ENCODE measurements at places on chromosomes 3 and 15.

- DNase-seq: peak; percentile 59
Observed at GRCh38 chr3:39147711-39148434, 5.5 kb downstream of the CSRNP1 start.

DNA sequence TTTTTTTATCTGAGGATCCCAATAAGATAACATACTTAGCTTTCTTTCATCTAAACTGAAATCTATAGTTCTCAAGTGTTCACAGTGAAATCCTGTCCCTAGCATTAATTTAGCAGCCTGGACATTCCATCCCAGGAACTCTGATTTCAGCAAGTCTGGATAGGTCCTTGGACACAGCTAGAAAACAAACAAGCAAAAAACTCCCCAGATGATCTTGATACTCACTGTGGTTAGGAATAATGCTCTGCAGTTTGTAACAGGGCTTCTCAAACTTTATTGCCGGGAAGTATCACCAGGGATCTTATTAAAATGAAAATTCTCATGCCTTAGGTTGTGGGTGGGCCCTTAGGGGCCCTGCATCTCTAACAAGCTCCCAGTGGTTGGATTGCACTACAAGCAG lies 24.3 kb downstream of the THBS1 start:
- DNase-seq: no peak

- DNase-seq: no peak
Observed at GRCh38 chr3:68088216-68088615, 433.8 kb upstream of the SUCLG2 start.

GRCh38 chr15:69947394-69947793 lies 150.3 kb downstream of the TLE3 start:
- DNase-seq: no peak

GRCh38 chr3:179402963-179403362 lies 48.3 kb downstream of the GNB4 start:
- no peak for DNase-seq

GRCh38 chr3:100927775-100928174 lies 65.4 kb downstream of the ABI3BP start:
- peak; percentile 19 for DNase-seq

GRCh38 chr15:98083203-98083910 lies 122.9 kb downstream of the ARRDC4 start:
- no peak for DNase-seq

DNA sequence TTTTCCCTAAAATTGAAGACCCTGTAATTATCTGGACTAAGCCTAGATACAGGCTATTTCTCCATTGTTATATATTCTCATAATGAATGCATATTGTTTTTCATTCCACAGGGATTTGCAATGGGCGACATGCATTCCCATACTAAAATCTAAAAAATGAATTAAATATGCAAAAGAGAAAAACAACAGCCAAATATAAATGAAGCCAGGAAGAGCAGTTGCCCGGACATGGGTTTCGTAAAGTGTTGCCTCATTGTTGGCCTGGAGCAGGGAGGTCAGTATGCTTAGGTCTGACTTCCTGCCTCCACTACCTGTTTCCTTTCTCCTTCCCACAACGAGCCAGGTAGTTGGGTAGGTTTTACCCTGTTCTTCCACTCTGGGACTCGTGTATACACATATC lies 27.1 kb upstream of the SLCO3A1 start:
- DNase-seq: no peak

DNA sequence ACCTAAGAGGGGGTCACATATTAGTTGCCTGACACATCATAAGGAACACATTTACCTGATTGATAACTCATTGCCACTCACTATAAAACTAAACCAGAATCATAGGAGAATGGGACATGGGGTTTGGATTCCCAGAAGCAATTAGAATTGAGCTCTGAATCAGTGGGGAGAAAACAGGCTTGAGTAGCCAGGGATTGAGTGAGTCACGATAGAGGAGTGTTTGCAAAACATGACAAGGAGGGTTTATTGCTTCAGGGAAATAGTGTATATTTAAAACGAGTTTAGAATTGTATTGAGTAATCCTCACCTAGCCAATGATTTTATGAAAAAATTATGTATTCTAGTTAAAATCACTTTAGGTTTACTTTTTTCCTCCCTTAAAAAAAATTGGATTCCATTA lies 101.1 kb upstream of the THRB start:
- DNase-seq: peak; percentile 66

GRCh38 chr3:135929670-135930069 lies 35.9 kb upstream of the PPP2R3A start:
- DNase-seq: peak; percentile 32

- DNase-seq: no peak
Observed at GRCh38 chr3:122520861-122521260, 6.1 kb upstream of the KPNA1 start.

DNA sequence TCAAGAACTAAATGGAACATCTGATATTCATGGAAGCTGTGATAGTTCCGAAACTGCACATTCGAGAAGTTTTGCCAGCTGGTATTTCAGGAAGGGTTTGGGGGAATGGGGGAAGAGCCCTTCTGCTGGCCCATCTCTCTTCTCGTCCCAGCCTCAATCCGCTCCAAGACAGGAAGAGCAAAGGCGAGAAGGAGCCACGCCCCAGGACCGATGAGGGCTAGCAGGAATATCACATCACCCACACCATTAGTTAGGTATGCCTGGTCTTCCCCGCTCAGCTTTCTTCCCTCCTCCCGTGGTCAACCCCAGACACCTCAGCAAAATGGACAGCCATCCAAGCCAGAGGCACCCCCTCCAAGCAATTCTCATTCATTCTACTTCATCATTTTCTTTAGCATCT lies 14.9 kb upstream of the PCSK6 start:
- no peak for DNase-seq

- DNase-seq: no peak
Observed at GRCh38 chr15:81299630-81300273, 24.2 kb downstream of the STARD5 start.

- peak; percentile 58 for DNase-seq
Observed at GRCh38 chr15:64017591-64018163, 28.6 kb downstream of the DAPK2 start.

- DNase-seq: peak; percentile 14
Observed at GRCh38 chr3:33187368-33187634, 31.3 kb downstream of the SUSD5 start.

DNA sequence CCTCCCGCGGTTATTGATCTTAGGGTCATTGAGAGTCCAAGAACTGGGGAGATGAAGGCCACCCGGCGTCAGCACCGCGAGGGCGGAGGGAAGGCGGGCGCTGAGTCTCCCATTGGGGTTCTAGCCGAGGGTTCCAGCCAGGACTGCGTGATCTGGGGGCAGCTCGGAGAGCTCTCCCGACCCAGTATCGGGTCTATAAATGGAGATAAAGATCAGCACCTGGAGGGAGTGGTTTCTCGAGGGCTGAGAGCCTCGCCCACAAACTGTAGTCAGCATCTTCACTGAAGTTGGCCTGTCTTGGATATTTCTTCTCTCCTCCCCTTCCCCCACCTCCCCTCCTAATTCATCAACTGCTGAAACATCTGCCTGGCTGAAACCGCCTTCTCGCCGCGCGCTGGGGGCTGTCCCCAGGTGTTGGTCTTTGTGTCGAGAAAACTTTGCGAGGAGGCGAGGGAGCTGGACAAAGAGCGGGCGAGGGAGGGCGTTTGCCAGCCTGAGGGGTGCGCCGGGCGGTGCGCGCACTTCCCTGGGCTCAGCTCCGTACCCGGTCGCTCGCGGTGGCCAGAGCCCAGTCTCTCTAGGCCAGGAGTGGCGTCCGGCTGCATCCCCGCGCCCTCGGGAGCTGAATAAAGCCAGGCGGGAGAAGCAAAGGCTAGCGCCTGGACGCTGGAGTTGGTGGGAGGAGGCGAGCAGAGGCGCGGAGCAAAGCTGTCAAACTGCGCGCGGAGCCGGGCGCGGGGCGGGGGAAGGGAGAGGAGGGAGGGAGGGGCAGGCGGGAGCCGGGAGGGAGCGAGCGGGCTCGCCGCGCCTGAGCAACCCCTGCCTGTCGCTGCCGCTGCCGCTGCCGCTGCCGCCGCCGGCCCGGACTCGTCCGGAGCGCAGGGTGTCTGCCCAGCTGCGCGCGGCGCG lies at the start of gene ST8SIA2:
Gene ST8SIA2 (plus strand): TSS at position 811 of the 909 bp plus-strand sequence. CDS start 184 bp downstream, outside the sequence.
- DNase-seq: peak; percentile 49

DNA sequence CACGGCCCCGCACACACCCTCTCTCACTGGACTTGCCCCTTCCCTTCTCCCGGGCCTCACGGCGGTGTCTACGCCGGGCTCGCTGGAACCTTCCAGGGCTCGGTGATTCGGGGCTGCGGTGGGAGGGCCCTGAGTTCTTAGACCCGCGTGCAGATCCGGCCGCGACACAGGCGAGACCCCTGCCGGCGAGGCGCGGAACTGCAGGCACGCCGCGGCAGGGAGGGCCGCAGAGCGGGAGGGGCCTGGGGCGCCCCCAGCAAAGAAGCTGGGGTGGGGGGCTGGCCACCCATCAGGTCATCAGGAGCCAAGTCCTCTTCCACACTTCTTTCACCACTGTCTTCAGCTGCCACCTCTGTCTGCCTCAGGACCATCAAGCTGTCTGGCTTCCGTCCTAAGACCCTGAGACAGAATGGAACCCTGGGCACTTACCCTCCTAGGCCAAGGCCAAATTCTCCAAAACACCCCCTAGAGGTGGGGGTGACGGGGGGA lies 164.5 kb downstream of the XXYLT1 start:
- DNase-seq: peak; percentile 65

- no peak for DNase-seq
Observed at GRCh38 chr3:32498252-32498651, 4.4 kb downstream of the CMTM6 start.

DNA sequence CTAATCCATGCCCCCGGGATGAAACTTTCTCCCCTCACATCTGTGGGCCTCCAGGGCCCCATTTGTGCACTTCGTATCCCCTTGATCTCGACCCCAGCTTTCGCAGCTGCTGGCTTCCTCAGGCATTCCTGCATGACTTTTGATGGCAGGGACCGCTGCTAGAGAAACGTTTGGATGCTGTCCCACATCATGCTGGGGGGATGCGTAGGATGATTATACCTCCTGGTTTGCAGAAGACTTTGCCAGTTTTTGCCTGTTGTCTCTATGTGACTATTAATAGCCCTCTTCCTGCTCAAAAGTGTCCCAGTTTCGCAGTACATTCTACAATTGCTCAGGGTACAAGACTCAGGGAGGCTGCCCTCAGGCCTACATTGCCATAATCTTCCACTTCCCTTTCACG lies 10.4 kb upstream of the KCNAB1 start:
- DNase-seq: no peak

DNA sequence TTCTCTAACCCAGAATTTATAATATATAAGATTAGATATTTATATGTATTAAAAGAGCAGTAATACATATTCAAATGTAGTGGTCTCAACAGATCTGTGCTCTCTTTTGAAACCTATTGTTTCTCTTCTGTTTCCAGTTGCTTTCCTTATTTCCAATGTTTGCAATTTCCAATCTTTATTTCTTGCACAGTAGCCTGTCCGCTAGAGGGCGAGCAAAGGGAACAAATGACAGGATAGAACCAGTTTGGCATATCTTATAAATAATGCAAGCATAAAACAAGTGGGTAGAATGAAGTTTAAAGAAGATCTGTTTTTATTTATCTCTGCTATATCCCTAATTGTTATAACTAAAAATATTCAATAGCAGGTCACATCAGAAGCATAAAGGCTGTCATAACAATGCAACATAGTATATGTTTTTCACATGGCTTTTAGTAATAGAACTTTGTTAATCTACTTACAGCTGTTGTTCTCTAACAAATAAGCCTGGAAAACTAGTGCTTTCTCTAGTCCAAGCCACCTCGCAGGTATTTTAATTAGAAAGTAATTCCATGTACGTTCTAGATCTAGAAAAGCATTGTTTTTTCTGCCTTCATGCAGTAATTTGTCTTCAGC lies 15.1 kb upstream of the TCAIM start:
- peak; percentile 55 for DNase-seq

DNA sequence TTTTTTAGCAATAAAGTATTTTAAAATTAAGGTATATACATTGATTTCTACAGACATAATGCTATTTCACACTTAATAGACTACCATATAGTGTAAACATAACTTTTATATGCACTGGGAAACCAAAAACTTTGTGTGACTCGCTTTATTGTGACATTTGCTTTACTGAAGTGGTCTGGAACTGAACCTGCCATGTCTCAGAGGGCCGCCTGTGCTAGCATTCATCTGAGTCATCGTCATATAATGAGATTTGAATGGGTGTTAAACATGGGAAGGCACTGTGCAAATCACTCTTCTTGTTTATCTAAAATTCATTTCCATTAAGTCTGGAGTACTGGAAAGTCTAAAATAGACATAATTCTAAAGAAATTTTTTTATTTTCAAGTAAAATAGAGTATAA lies 12.9 kb downstream of the EIF2AK4 start:
- DNase-seq: peak; percentile 79

DNA sequence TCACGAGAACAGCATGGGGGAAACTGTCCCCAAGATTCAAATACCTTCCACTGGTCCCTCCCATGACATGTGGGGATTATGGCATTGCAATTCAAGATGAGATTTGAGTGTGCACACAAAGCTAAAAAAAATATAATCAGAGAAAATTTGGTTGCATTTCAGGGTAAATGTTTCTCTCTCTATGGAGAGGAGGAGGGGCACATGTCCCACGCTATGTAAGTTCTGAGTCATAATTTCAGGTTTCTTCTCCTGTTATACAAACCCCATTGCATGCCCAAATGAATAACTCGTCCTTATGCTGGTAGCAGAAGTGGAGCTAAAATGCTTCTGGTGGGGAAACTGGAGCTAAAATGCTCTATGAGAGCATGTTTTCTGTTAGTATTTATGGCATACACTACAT lies 209.7 kb upstream of the DCBLD2 start:
- peak; percentile 34 for DNase-seq

DNA sequence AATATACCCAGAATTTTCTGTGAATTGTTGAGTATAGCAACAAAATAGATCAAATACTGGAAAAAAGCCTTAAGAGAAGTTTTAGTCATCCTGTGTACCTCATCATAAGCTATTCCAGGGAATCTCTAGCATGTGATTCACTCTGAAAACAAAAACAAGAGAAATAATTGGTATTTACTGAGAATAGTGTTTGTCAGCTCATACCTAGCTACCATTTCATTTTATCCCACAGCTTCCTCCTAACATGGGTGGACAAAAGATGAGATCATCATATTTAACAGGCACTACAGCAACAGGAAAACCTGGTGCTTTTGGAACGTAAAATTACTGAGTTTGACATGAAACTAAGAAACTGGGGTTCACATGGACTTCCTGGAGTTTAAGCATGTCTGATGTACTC lies 753.5 kb upstream of the NECTIN3 start:
- DNase-seq: no peak

DNA sequence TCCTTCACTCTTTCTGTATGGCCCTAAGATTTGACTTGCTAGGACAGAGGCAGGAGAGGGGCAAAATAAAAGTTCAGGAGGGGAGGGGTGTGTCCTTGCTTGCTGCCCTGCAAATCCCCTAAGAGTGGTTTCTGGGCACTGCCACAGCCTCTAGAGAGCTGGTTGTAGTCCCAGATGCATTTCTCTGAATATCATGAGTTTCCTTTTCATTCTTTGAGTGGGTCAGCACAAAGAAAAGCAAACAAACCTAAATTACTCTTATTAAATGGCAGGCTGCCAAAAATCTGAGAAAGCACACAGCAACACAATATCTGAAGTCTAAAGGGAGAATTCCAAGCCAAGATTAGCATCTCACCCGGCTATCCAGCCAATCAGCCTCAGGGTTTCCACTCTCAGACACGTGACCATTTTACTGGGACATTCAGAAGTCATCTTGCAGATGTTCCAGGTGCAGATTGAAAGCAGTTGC lies 919.3 kb downstream of the TUSC7 start:
- DNase-seq: peak; percentile 79

- DNase-seq: no peak
Observed at GRCh38 chr3:4038351-4038750, 239.1 kb downstream of the LRRN1 start.

- no peak for DNase-seq
Observed at GRCh38 chr3:7820969-7821368, 680.7 kb upstream of the LMCD1 start.

GRCh38 chr3:38724392-38724736 lies 74.9 kb upstream of the SCN5A start:
- DNase-seq: no peak

All from fibroblast of skin of right quadriceps (primary cell).